ENCODE measurements at places on chromosomes 16 and 17. TPM values are rescaled to one million over a fixed set of nuclear protein-coding genes. Genes with fewer than 3 reads are reported as not detected.

GRCh38 chr17:19727501-19728078, 11.2 kb upstream of the SLC47A2 start:
- H3K4me1 ChIP-seq, result peaks cover 46% of the 10 kb centered on the region
- H3K4me3 ChIP-seq, result no peak overlapping the region
- H3K27me3 ChIP-seq, result no peaks in the 10 kb centered on the region
- H3K36me3 ChIP-seq, result no peaks in the 10 kb centered on the region
- peak overlapping the region; percentile 89 for H3K27ac ChIP-seq

DNA sequence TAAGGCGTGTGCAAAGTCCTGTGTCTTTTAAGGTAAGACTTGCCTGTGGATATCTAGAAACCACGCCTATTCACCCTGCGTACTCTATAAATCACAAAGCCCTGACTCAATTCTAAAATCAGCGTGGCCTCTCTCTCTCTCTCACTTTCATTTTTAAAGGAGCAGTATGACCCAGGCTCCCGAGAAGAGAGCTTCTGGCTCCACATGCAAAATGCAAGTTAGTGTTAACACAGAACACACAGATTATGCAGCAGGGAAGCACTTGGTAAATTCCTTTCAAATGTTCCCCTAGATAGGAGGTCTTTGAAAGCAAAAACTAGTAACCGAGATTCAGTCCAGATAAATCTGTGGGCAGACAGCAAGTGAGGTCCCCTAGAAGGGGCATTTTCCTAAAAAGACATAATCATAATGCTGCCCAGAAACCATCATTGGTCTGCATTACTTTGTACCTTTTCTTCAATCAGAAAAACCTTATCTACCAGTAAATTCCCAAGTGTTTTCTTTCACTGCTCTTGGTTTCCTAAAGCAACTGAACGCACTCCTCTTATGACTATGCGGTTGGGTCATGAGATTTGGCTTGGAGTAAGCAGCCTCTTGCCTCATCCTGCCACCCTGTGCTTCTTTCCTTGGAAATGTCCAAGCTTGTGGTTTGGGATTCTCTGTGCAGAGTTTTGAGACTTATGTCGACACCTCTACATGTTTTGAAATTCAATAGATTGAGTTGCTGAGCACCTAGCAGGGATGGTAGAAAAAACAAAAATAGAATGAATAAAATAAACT, 31.7 kb upstream of the KCNJ2 start:
- peak overlapping the region; percentile 35 for H3K4me3 ChIP-seq
- peaks cover 4% of the 10 kb centered on the region for H3K4me1 ChIP-seq
- peak overlapping the region; percentile 87 for H3K27ac ChIP-seq
- DNase-seq, result no peak
- H3K36me3 ChIP-seq, result no peaks in the 10 kb centered on the region
- no peaks in the 10 kb centered on the region for H3K27me3 ChIP-seq

The NOS2 gene
- 0.55 TPM for total RNA-seq

GRCh38 chr17:79269620-79270019, 195.0 kb downstream of the ENGASE start:
- no peaks in the 10 kb centered on the region for H3K4me1 ChIP-seq
- no peak overlapping the region for H3K27ac ChIP-seq
- peaks cover 58% of the 10 kb centered on the region for H3K27me3 ChIP-seq
- H3K36me3 ChIP-seq, result no peaks in the 10 kb centered on the region

- no peaks in the 10 kb centered on the region for H3K27me3 ChIP-seq
- no peak for DNase-seq
- no peaks in the 10 kb centered on the region for H3K36me3 ChIP-seq
- no peaks in the 10 kb centered on the region for H3K4me1 ChIP-seq
- no peak overlapping the region for H3K4me3 ChIP-seq
Measured at GRCh38 chr16:389352-389751, 7.6 kb upstream of the PGAP6 start.

DNA sequence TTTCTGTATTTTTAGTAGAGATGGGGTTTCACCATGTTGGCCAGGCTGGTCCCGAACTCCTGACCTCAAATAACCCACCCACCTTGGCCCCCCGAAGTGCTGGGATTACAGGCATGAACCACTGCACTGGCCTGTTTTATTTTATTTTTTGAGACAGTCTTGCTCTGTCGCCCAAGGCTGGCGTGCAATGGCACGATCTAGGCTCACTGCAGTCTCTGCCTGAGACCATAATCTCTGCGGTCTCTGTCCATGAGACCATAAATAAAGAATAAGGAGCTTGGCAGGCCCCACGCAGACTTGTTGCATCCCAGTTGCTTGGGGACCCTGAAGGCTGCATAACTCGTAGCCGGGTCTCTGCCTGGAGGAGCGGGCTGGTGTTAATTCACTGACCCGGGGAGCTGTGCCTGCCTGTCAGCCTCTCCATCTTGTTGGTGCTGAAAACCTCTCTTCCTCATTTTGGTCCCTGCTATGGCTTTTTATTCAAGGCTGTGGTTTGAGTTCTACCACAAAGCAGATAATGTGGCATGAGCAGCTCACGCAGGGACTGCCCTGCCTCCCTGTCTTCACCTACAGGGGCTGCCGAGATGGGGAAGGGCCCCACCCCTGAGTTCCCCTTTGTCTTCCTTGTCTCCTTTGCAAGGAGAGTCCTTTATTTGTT, 82.1 kb downstream of the MSI2 start:
- no peak overlapping the region for H3K27ac ChIP-seq
- DNase-seq, result no peak
- H3K4me3 ChIP-seq, result no peak overlapping the region
- H3K27me3 ChIP-seq, result no peaks in the 10 kb centered on the region
- no peaks in the 10 kb centered on the region for H3K4me1 ChIP-seq
- H3K36me3 ChIP-seq, result no peaks in the 10 kb centered on the region

- no peak overlapping the region for H3K27ac ChIP-seq
- no peaks in the 10 kb centered on the region for H3K27me3 ChIP-seq
- no peak overlapping the region for H3K4me3 ChIP-seq
- DNase-seq, result no peak
- H3K36me3 ChIP-seq, result no peaks in the 10 kb centered on the region
Measured at GRCh38 chr16:55041540-55042234, 111.0 kb downstream of the IRX5 start.

The TSPOAP1 gene
- 21.0 TPM for total RNA-seq

DNA sequence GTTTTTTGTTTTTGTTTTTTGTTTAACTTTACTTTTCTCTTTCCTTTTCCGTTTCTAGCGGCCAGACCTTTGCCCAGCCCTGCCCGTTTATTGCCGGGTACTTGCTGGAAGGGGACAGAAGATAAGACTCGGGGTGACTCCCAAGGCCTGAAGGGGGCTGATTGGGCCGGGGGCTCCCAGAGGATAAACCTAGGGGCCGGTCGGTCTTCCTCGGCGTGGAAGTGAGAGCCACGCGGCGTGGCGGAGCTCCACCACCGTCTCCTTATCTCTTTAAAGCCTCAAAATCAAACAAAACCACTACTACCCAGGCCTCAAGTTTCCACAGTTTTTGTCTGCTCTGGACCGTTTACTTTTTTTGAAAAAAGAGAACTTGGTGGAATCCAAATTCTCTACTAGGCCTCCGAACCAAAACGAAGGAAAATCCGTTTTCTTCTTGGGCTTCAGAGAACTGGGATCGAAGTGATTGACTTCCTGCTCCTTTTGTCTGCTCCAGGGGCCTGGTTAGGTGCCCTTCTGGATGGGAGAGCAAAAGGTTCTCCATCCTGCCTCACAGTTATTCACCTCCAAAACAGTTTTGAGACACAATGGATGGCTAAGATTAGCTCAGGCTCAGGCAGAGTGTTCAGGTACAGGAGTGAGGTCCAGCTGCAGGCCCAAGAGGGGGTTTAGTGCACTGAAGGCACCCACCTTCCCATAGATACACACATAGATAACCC, 8.5 kb upstream of the HOXB9 start:
- H3K4me3 ChIP-seq, result no peak overlapping the region
- H3K4me1 ChIP-seq, result no peaks in the 10 kb centered on the region
- no peaks in the 10 kb centered on the region for H3K36me3 ChIP-seq

DNA sequence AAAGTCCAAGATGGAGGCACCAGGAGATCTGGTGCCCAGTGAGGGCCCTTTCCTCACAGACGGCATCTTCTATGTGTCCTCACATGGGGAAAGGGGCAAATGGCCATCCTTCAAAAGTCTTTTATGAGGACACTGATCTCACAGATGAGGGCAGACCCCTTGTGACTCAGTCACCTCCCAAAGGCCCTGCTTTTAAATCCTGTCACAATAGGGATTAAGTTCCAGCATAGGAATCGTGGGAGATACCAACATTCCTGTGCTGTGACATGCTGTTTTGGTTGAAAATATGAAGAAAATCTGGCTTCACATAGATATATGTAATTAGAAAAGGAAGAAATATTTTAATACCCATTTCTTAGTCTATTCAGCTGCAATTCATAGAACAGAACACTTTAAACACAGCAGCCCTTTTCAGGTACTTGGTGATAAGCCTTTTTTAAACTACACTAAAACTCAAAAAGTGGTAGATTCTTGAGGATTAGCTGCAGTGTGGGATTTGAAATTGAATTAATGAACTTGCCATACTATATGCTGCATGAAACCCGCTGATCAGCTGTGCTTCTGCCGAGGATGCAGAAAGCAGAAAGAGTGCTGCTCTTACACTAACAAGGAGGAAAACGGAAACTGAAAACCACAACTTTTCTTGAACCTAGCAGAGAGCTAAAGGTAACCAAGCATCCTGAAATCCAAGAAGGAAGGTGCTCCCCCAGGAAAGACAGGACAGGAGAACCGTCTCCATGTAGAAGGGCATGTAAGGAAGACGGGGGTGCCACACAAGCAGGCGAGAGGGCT, 32.7 kb downstream of the VPS53 start:
- DNase-seq, result no peak
- H3K36me3 ChIP-seq, result peaks cover 16% of the 10 kb centered on the region
- H3K27ac ChIP-seq, result no peak overlapping the region

GRCh38 chr16:28155293-28155692, 56.5 kb downstream of the XPO6 start:
- H3K36me3 ChIP-seq, result peaks cover 64% of the 10 kb centered on the region
- no peak for DNase-seq
- H3K27ac ChIP-seq, result no peak overlapping the region
- H3K4me1 ChIP-seq, result no peaks in the 10 kb centered on the region

DNA sequence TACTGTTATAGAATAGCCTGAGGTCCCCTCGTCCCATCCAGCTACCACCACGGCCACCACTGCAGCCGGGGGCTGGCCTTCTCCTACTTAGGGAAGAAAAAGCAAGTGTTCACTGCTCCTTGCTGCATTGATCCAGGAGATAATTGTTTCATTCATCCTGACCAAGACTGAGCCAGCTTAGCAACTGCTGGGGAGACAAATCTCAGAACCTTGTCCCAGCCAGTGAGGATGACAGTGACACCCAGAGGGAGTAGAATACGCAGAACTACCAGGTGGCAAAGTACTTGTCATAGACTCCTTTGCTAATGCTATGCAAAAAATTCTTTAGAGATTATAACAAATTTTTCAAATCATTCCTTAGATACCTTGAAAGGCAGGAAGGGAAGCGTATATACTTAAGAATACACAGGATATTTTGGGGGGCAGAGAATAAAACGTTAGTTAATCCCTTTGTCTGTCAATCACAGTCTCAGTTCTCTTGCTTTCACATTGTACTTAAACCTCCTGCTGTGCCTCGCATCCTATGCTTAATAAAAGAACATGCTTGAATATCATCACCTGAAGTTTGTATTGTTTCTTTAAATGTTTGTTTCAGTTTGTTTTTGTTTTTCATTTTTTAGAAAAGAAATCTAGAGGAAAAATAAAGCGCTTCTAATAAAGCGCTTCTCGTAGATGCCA, 388.3 kb downstream of the MAF start:
- DNase-seq, result no peak
- H3K27ac ChIP-seq, result no peak overlapping the region
- no peaks in the 10 kb centered on the region for H3K4me1 ChIP-seq
- no peak overlapping the region for H3K4me3 ChIP-seq
- no peaks in the 10 kb centered on the region for H3K27me3 ChIP-seq
- H3K36me3 ChIP-seq, result no peaks in the 10 kb centered on the region

GRCh38 chr17:50049636-50050035, 6.3 kb upstream of the ITGA3 start:
- no peak for DNase-seq
- H3K27ac ChIP-seq, result no peak overlapping the region
- no peaks in the 10 kb centered on the region for H3K27me3 ChIP-seq
- H3K4me1 ChIP-seq, result peaks cover 56% of the 10 kb centered on the region

DNA sequence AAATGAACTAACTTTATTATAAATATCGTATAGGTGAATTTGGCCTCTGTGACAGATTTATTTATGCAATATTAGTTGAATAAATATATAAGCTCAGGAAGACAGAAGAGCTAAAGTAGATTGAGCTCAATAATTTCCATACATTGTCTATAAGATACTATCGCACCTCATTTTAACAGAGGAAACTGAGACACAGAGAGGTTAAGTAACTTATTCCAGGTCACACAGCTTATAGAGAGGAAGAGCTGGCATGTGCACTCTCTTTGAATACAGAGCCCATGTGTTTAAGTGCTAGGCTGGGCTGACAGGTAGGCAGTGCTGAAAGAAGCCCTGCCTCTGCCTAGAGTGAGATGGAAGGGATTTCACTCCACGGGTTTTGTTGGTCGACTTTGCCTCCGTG, 48.4 kb downstream of the VAT1L start:
- no peak overlapping the region for H3K27ac ChIP-seq
- H3K27me3 ChIP-seq, result no peaks in the 10 kb centered on the region
- no peak overlapping the region for H3K4me3 ChIP-seq
- H3K36me3 ChIP-seq, result no peaks in the 10 kb centered on the region
- H3K4me1 ChIP-seq, result no peaks in the 10 kb centered on the region

GRCh38 chr17:79393358-79394052, 217.3 kb downstream of the RBFOX3 start:
- H3K4me1 ChIP-seq, result no peaks in the 10 kb centered on the region
- no peak overlapping the region for H3K27ac ChIP-seq
- peak; percentile 88 for DNase-seq
- peaks cover 84% of the 10 kb centered on the region for H3K27me3 ChIP-seq
- H3K4me3 ChIP-seq, result no peak overlapping the region
